IPS DF 6.9 (cell line): ENCODE measurements at places on chromosomes 13 and 19.

GRCh38 chr13:112928972-112929782 lies 39.8 kb upstream of the MCF2L start:
- no peak for DNase-seq
- peaks cover 2% of the 10 kb centered on the region; the same call in 1 of the 2 replicates for H3K4me1 ChIP-seq
- no peaks in the 10 kb centered on the region for H3K27me3 ChIP-seq
- H3K36me3 ChIP-seq, result no peaks in the 10 kb centered on the region
- no peak overlapping the region for H3K27ac ChIP-seq

- no peaks in the 10 kb centered on the region for H3K27me3 ChIP-seq
- DNase-seq, result no peak
- peaks cover 2% of the 10 kb centered on the region for H3K4me1 ChIP-seq
Measured at GRCh38 chr13:77728265-77729125, 31.0 kb downstream of the SLAIN1 start.

- H3K4me3 ChIP-seq, result peak overlapping the region; percentile 88
- no peaks in the 10 kb centered on the region; the same call in 1 of the 2 replicates for H3K36me3 ChIP-seq
- 0 out of 2 replicates have a peak, but pooled peaks cover 2% of the 10 kb centered on the region for H3K4me1 ChIP-seq
- no peak overlapping the region for H3K27ac ChIP-seq
Measured at GRCh38 chr19:3556423-3556977, 886 bp downstream of the MFSD12 start.

- H3K4me1 ChIP-seq, result no peaks in the 10 kb centered on the region
- no peaks in the 10 kb centered on the region for H3K27me3 ChIP-seq
- H3K27ac ChIP-seq, result no peak overlapping the region
- no peak for DNase-seq
- no peaks in the 10 kb centered on the region for H3K36me3 ChIP-seq
- H3K4me3 ChIP-seq, result no peak overlapping the region
Measured at GRCh38 chr19:32104850-32105235, 240.6 kb upstream of the ZNF507 start.

DNA sequence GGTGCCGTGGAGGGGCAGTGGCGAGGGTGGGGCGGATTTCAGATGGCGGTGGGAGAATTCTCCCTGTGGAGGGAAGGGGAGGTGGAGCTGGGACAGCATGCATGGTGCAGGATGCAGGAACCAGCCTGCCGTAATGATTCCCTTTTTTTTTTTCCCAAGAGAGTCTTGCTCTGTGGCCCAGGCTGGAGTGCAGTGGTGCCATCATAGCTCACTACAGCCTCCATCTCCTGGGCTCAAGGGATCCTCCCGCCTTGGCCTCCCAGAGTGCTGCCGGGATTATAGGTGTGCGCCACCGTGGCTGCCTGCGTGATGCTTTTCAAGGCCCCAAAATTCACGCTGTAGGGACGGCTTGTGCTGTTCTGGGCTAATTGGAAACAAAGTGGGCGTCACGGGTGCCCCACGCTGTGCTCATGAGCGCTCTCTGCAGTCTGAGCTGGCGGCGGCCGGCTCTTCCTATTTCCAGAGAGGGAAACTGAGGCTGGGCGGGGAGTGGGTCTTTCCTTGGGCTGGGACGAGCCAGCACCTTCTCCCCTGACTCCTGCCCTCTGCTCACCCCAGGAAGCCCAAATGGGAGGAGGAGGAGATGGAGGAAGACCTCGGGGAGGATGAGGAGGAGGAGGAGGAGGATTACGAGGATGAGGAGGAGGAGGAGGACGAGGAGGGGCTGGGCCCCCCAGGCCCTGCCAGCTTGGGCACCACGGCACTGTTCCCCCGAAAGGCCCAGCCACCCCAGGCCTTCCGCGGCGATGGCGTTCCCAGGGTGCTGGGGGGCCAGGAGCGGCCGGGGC lies 6.2 kb downstream of the ARID3A start:
- H3K4me1 ChIP-seq, result no peaks in the 10 kb centered on the region
- no peak overlapping the region for H3K27ac ChIP-seq
- peaks cover 4% of the 10 kb centered on the region; the same call in 1 of the 2 replicates for H3K36me3 ChIP-seq
- no peaks in the 10 kb centered on the region for H3K27me3 ChIP-seq
- H3K4me3 ChIP-seq, result no peak overlapping the region

GRCh38 chr19:14406645-14407401 lies 12.3 kb downstream of the DDX39A start:
- no peak for DNase-seq
- no peaks in the 10 kb centered on the region for H3K4me1 ChIP-seq
- H3K36me3 ChIP-seq, result peaks cover 43% of the 10 kb centered on the region
- no peak overlapping the region for H3K27ac ChIP-seq
